T-helper 2 cell treated with Interferon-gamma antibody and Interleukin-4, amounts not matched to agents 100 ng/mL and 5 ng/mL, for 36 hours (primary cell): ENCODE measurements at places on chromosomes 6 and 20. TPM values are rescaled to one million over a fixed set of nuclear protein-coding genes. Genes with fewer than 3 reads are reported as not detected.

The HIVEP2 gene
- 11.3 and 11.5 TPM in 2 replicates for total RNA-seq

The GNAS-AS1 gene
- total RNA-seq, result 1.4 and 1.7 TPM in 2 replicates

The PAK5 gene
- total RNA-seq, result not detected in 2 replicates

The BPIFB4 gene
- total RNA-seq, result not detected in 2 replicates

The CLPSL1 gene
- total RNA-seq, result not detected in 2 replicates

The C2 gene
- total RNA-seq, result 0.64 and 1.5 TPM in 2 replicates

The SIRPG gene
- total RNA-seq, result 65.4 and 68.0 TPM in 2 replicates
